Activated CD4-positive, CD25-positive, alpha-beta regulatory T cell (primary cell): ENCODE measurements at places on chromosomes 2 and 18.
A peak's percentile ranks its signal among the peaks of the same experiment; 100 is the strongest.

- no peak for DNase-seq
These were observed 602.6 kb upstream of the VRK2 start for GRCh38 chr2:57443973-57444521.

DNA sequence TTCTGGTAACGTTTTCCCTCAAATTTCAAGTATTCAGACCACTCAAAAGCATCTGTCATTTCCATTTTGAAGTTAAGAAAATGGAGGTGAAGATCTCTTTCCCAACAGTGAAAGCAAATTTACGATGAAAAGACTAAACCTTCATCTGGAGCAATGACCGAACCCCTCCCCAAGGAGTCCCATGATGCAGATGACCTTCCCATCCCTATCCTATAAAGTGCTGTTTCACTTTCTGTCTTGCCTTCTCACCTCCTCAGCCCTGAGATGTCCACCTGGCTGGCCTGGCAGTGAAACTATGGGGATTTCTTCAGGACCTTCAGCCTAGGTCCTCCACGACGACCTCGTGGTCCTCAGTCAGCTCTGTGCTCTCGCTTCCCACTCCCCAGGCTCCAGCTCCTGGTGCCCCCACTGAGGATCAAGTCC is 925 bp upstream of the NPC1 start:
- no peak for DNase-seq

- no peak for DNase-seq
These were observed 116.6 kb downstream of the LIPG start for GRCh38 chr18:49678440-49678839.

- DNase-seq: no peak
These were observed 34.6 kb downstream of the ADCY3 start for GRCh38 chr2:24885221-24886125.

DNA sequence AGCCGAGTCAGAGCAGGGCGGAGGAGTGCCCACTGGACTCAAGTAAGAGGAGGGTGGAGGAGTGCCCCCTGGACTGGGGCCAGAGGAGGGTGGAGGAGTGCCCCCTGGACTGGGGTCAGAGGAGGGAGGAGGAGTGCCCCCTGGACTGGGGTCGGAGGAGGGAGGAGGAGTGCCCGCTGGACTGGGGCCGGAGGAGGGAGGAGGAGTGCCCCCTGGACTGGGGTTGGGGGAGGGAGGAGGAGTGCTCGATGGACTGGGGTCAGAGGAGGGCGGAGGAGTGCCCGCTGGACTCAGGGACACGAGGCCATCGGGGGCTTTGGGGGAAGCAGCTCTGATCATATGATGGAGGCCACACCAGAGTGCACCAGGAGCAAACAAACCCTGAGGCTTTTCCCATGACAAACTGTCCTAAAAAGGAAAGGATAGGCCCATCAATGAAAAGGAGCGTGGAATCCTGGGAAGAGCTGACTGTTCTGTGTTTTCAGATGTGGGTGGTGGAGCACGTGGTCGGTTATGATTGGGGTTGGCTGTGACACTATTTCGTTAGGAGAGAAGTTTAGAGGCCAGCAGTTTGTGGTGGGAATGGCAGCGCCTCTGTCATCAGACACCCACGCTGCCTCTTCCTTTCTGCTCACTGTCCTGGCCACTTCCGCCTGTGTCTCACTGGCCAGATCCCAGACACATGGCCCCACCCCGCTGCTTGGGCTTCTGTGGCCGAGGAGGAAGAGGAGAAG is 24.5 kb upstream of the HPCAL1 start:
- DNase-seq: no peak

- no peak for DNase-seq
These were observed 1039.1 kb upstream of the NXPH2 start for GRCh38 chr2:139819273-139819796.

- DNase-seq: no peak
These were observed 281.8 kb upstream of the TCF4 start for GRCh38 chr18:55869556-55870501.

DNA sequence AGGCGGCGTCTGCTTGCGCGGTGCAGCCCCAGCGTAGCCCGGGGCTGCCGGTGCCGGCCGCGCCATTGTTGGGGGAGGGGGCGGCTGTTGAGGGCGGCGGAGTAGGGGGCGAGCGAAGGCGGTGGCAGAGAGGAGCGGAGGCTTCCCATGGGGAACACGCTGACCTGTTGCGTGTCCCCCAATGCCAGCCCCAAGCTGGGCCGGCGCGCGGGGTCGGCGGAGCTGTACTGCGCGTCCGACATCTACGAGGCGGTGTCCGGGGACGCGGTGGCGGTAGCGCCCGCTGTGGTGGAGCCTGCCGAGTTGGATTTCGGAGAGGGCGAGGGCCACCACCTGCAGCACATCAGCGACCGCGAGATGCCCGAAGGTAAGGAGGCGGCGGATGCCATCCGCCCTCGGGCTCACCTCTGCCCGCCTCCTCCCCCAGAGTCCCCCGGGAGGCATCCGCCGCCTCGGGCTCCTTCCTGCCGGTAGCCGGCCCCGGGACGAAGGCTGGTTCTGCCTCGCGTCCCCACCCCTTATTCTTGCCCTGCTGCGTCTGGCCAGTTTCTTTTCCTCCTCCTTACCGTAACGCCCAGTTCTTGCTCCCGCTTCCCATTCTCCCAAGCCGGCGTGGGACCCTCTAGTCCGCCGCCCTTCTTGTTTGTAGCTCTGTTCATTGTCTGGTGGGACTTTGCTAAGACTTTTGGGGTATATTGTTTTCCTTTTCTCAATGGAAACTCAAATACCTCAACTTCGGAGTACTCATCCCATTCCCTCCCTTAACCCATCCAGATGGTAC is 500 bp downstream of the CCNYL1 start:
- DNase-seq: peak; percentile 27

DNA sequence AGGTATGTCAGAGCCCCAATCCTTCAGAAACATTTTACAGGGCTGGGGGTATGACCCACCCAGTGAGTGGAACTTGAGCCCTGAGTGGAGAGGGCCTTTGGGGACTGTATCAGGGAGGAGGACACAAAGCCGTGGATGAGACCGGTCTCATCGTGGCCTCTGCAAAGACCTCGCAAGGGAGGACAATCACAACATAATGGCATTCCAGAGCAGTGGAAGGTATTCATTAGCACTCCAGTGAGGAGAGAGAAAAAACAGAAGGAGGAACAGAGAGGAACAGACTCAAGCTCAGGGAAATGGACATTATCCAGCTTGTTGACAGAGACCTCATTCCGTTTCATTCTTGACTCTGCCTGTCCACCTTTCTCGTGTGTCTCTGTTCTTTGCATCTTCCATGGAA is 38.8 kb upstream of the CTAGE1 start:
- DNase-seq: no peak

DNA sequence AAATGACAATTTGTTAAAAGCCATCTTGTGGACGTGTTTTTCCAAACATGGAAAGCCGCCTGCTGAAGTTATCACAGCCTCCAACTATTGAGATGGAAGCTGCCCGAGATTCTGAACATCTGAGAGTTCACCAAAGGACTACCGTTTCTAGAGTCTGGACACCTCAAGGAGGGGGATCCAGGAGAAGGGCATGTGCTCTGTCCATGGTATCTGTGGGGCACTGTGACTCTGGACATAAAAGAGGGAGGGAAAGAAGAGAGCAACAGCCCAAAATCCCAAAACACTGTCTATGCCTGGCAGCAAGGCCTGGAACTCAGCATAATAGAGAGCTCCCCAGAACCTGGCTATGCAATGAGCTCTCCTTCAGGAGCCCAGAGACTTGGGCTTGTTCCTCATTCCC is 319.9 kb downstream of the EN1 start:
- no peak for DNase-seq

- no peak for DNase-seq
These were observed 245.7 kb downstream of the NBAS start for GRCh38 chr2:15315411-15315810.

- DNase-seq: no peak
These were observed 21.0 kb downstream of the CIB4 start for GRCh38 chr2:26620031-26620605.

GRCh38 chr2:36235426-36235825 is 120.2 kb upstream of the CRIM1 start:
- DNase-seq: no peak

DNA sequence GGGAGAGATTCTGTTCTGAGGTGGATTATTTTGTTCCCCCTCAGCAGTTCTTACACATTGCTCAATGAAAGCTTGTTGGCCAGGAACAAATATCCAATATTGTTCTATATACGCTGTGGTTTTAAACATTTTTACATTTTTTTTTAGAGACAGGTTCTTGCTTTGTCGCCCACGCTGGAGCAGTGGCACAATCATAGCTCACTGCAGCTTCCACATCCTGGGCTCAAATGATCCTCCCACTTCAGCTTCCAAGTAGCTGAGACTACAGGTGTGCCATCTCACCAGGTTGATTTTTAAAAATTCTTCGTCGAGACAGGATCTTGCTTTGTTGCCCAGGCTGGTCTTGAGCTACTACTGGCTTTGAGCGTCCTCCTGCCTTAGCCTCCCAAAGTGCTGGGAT is 58.9 kb upstream of the KIF5C start:
- no peak for DNase-seq

- no peak for DNase-seq
These were observed 238.8 kb downstream of the TPGS2 start for GRCh38 chr18:36589857-36590543.

- no peak for DNase-seq
These were observed 487.6 kb downstream of the METTL4 start for GRCh38 chr18:2083691-2084090.

DNA sequence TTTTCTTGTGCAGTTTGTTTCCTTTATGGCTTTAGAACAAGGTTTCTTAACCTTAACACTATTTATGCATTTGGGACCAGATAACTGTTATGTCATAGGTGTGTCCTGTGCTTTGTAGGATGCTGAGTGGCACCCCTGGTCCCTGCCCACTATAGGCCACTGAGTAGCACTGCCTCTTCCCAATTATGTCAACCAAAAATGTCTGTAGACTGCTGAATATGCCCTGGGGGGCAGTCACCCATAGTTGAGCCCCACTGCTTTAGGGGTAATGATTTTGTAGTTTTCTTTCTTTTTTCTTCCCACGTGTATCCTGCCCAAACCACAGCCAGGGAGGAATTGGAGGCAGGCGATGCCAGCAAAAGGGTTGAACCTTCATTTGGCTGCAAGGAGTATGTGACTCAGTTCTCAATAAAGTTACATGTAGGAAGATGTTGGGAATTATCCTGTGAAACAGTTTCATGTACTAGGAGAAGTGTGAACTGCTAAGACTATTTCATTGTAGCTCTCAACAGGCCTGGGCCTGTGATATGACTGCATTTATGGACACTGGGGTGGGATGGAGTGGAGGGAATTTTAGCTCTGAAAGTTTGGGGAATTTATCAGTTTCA is 65.7 kb downstream of the FMNL2 start:
- no peak for DNase-seq

DNA sequence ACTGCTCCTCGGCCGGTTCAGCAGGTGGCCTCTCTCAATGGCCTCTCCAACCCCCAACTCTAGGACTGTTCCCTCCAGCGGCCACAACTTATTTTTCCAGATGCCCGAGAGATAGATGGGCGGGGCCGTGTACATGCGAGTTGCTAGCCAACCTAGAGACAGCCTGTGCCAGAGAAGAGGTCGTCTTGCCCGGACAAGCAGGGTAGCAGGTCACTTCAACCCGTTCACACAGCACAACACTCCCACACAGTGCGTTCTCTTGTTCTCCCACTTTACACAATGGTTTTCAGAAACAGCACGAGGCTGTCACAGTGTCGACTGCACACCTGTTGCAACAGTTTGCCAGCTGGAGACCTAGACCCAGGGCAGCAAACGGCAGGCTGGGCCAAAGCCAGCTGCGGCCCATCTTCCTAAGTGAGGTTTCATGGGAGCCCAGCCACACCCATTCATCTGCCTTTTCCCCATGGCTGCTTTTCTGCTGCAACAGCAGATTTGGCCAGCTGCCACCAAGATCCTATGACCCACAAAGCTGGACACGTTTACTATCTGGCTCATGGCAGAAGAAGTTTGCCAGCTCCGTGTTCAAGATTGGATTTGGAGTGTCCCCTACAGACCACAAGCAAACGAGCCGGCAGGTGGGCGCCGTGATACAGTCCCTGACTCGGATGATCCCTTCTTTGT is 7.3 kb upstream of the PRLH start:
- DNase-seq: no peak

- no peak for DNase-seq
These were observed 26.0 kb upstream of the NOTO start for GRCh38 chr2:73176205-73176880.

GRCh38 chr2:58515827-58516573 is 274.9 kb upstream of the FANCL start:
- no peak for DNase-seq

DNA sequence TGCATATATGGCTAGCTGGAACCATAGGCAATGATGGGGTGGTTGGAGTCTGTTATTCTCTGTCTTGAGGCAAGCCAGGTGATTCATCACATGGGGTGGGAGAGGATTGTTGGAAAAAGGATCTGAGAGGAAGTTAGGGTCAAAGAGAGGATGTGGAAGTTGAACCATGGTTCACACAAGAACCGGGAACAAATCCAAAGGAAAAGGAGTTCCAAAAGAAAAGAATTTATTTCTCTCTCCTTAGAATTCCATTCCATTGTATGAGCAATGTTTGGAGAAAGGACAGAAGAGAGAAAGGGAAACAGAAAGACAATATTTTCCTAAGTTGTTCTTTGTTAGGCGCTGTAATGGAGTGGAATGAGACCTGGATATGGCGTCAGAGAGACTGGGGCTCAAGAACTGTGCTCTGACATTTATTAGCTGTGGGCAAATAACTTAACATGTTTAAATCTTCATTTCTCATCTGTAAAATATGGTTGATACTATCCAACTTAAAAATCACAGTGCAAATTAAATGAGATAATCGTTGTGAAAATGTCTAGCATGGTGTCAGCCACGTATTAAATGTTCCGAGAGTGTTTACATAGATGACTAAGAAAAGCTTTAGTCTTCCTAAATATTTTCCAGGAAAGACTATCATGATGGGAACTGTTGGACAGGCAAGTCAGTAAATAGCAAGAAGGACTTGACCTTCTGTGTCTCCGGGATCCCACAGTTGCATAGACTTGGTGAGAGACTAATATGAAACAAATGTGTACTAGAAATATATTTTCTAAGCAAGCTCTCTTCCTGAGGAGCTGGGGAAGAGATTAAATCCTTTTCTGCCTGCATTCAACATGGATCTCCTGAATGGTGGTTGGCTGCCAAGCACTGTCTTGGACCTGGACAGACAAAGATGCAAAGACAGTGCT is 71.4 kb downstream of the TRIB2 start:
- no peak for DNase-seq

DNA sequence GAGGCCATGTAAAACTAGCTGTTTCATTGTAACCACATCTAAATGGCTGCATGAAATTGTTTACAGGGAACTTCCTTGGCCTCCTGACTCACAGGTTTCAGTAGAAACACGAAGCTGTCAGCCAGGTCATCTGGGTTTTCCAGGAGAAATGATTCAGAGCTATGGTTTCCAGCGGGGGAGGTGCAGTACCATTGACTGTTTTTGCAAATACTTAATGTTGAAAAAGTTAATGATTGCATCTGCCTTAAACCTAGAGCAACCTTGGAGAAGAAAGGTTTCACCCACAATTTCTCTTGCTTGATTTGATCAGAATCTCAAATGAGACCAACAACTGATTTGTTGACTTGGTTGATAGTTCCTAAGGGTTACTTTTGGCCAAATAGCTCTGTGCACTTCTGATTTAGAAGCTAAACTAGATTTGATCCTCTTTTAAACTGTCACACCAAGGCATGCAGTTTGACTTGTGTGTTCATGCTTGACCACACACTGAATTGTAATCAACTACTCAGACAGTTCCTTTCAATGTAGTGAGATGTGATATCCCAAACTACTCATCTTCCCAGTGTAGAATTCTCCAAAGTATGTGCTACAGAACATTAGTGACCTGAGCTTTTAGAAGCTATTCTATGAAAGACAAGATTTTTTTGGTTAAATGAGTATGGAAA is 193.5 kb upstream of the CHST9 start:
- DNase-seq: no peak
